ENCODE measurements at places on chromosomes 7 and 10.

DNA sequence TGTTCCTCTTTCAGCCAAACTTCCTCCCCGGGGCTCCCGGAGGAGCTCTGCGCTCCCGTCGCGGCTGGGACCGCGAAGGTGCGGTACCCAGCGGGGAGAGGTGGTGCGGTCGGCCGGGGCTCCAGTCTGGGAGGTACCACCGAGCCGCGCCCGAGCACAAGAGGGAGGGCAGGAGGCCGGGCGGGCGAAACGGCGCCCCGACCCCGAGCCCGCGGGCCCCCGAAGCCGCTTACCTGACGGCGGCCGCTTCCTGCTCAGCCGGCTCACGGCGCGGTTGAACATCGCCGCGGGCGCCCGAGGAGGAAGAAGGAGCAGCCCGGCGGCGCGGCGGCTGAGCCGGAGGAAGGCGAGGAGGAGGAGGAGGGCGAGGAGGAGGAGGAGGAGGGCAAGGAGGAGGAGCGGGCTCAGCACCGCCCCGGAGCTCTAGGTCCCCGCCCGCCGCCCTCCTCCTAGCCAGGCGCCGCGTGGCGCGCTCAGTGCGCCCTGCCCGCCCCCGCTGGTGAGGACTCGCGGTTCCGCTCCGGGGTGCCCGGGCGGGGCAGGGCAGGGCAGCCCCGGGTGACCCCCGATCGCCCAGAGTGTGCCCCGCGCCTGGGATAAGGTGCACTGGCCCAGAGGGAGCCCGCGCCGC is at the start of gene RGS10:
Gene RGS10 (minus strand): TSS at position 363 of the 631 bp plus-strand sequence. CDS start 81 bp downstream, at position 282.
- DNase-seq, result peak; percentile 41

- DNase-seq, result no peak
Measured at GRCh38 chr10:52283174-52283573, 30.9 kb upstream of the DKK1 start.

DNA sequence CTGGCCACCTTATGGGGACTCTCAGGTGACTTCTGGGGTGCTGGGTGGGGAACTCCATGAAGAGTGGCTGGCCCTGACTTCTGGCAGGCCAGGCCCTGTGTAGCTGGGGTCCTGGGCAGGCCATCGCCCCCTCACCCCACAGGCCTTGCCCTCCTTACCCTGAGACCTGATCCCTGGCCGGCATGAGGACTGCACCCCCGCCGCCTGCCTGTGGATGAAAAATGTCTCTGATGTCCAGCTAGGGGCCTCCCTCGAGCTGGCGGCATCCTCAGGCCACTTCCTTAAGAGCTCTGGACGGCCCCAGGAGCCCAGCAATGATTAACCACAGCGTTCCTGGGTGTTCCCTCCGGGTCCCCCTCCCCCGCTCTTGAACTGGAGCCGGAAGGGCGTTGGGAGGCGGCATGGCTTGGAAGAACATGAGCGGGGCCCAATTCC is 31.8 kb upstream of the SHH start:
- no peak for DNase-seq

DNA sequence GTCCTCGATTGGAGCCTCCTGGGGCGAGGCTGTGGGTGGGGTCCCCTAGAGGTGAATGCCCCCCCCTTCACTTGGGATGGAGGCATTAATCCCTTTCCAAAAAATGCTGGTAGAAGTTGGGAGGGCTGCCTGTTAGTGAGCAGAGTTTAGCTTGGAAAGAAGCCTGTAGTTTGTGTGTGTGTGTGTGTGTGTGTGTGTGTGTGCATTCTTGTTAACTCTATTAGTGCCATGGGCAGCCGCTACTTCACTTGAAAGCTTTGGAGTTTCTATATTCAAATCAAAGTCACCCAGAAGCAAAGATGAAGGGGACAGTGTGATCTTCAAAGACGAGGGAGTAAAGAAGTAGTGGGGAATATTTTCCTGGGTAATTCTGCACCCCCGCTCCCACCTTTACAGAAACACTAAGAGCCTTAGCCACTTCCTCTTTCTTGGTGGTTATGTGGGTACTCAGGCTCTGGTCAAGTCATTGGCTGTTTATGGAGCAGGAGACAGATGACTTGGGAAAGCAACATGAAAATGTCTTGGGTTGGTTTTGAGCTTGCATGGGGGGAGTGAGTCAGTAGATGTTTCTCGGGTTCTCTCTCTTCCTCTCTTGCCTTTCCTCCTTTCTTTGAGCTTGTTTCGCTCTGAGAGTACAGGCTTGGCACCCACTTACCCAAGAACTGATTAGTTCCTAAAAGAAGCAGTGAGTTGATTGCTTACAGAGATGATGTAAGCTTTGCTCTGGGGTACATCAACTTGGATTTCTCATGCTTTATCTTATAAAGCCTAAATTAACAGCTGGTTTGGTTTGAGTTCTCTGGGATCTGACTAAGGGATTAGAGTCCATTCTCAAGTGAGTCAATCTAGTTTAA is 35.9 kb downstream of the TCF7L2 start:
- no peak for DNase-seq

- no peak for DNase-seq
Measured at GRCh38 chr7:83446102-83446669, 202.8 kb downstream of the SEMA3E start.

Measured in GM04503 (cell line).